ENCODE measurements at places on chromosomes 16 and 17.

GRCh38 chr17:40346765-40347158 lies 17.8 kb downstream of the GJD3 start:
- no peak for DNase-seq

DNA sequence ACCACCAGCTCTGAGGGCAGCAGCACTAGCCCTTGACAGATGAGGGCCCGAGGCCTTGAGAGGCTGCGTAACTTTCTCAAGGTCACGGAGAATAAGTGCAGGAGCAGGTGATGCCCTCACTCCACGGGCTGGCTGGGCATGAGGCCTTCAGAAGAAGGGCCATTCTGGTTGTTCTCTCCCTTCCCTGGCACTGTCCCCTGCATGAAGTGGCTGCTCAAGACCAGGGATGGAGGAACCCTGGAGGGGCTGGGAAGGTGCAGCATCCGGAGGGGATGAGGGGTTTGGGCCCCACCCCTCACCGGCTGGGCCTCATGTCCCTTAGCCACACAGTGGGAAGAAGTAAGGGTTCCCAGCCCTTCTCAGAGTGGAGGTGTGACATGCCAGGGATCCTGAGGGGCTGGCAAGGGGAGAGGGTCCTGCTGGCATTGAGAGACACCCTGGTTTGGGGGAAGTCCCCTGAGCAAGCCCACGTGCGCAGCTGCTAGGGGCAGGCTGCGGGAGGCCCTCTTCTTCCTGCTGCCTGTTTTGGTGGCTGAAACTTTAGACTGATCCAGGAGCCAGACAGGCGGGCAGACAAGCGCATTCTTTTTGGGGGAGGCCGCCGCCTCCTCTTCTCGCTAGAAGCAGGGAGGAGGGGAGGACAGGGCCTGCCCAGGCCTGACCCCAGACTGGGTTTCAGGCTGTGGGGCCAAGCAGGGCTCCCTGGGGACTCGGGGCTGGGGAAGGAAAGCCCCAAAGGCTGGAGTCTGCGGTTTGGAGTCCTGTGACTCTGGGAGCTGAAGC lies 74.0 kb downstream of the N4BP1 start:
- DNase-seq: no peak

GRCh38 chr17:43453331-43453812 lies 30.4 kb upstream of the DHX8 start:
- DNase-seq: no peak

GRCh38 chr17:2701996-2702741 lies 9.4 kb downstream of the CLUH start:
- no peak for DNase-seq

- DNase-seq: no peak
Observed at GRCh38 chr17:27747462-27748359, 52.6 kb downstream of the NOS2 start.

GRCh38 chr17:20072692-20072992 lies 63.5 kb downstream of the SPECC1 start:
- DNase-seq: no peak

GRCh38 chr17:58254803-58255202 lies 16.4 kb downstream of the LPO start:
- no peak for DNase-seq

DNA sequence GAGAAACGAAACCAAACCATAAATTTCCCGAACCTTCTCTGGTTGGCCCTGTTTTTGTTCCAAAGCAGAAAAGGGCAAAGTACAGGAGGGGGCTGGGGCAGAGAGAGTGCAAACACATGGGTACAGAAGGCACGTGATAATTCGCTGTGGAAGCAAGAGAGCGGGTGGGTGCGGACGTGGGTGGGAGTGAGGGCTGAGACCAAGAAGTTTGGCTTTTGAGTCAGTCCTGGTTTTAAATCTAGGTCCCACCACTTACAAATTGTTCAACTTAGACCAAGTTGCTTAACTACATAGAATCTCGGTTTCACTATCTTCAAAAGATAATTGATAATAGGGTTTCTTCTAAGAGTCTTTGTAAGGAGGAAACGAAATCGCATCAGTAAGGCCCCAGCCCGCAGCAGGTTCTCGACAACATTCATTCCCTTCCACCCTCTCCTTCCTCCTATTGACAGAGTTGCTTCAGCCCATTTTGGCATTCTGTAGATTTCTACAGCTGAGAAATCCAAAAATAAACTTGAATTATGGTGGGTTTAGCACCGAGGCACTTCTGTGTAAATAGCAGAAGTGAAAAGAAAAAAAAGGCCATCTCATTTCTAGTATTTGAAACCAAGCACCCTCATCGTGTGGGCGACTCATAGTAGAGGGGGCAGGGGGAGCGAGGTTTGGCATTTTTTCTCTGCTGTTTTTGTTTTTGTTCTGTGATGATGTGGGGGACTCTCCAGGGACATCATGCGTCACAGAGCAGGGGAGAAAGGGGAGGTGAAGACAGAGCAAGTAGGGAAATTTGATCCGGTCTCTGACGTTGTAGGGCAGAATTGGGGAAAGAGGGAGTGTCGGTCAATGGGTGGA lies 33.6 kb upstream of the CCR7 start:
- DNase-seq: peak; percentile 87

- no peak for DNase-seq
Observed at GRCh38 chr17:20083156-20083859, 74.1 kb downstream of the SPECC1 start.

GRCh38 chr16:47262938-47263337 lies 119.2 kb upstream of the NETO2 start:
- DNase-seq: no peak

DNA sequence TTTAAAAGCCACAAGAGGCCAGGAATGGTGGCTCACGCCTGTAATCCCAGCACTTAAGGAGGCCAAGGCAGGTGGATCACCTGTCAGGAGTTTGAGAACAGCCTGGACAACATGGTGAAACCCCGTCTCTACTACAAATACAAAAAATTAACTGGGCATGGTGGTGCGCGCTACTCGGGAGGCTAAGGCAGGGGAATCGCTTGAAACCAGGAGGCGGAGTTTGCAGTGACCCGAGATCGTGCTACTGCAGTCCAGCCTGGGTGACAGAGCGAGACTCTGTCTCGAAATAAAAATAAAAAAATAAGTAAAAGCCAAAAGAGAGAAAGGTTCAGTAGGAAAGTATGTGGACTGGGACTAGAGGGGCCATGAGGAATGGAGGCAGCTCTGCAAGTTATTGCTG lies 13.1 kb upstream of the ITGAL start:
- no peak for DNase-seq

- no peak for DNase-seq
Observed at GRCh38 chr17:29707212-29707571, 84.5 kb upstream of the CORO6 start.
